Stimulated activated CD8-positive, alpha-beta memory T cell treated with anti-CD3 and anti-CD28 coated beads, Interleukin-4, amount 100 ng/mL, for 4 hours (primary cell): ENCODE measurements at places on chromosomes 7 and 10.

- no peak for DNase-seq
These were observed 303.7 kb downstream of the PRPF18 start for GRCh38 chr10:13890233-13891127.

- no peak for DNase-seq
These were observed 38.0 kb downstream of the RAB18 start for GRCh38 chr10:27541796-27542729.

GRCh38 chr7:21550821-21551531, 8.1 kb downstream of the DNAH11 start:
- no peak for DNase-seq

- no peak for DNase-seq
These were observed 91.0 kb upstream of the COL1A2 start for GRCh38 chr7:94303695-94304094.

- no peak for DNase-seq
These were observed 39.5 kb downstream of the XRCC2 start for GRCh38 chr7:152636441-152636840.

GRCh38 chr10:119805702-119806230, 66.9 kb downstream of the MCMBP start:
- DNase-seq, result no peak

DNA sequence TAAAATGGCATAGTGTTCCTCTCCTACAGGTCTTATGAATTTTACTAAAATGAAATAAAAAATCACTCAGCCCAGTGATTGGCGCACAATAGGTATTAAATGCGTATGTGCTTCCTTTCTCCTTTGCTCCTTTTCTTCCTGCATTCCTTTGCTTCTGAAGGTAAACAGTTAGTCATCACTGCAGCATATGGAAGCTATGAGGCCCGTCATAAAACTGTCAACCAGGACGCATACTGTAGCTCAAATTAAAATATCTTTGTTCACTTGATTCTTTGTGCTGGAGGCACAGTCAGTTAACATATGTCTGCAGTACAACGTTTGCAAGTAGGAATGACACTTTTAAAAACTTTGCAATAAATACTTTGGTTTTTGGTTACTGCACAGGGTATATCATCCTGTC, 374.7 kb downstream of the TCERG1L start:
- DNase-seq, result no peak

DNA sequence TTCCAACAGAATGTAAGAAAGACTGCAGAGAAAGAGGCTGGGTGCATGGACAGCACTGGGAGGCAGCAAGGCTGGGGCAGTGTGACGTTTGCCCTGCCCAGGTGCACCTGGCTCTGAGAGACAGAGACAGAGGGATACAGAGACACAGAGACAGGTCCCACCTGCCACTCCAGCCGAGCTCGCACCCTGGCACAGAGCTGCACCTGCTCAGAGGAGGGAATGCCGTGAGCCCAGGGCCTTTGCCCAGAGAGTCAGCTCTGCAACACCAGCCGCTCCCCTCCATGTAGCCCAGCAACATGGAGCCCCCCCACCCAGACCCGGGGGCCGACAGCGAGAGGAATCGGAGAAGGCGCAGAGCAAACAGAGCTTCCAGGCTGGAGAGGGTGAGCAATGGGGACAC, 35.3 kb upstream of the PROSER2 start:
- no peak for DNase-seq

DNA sequence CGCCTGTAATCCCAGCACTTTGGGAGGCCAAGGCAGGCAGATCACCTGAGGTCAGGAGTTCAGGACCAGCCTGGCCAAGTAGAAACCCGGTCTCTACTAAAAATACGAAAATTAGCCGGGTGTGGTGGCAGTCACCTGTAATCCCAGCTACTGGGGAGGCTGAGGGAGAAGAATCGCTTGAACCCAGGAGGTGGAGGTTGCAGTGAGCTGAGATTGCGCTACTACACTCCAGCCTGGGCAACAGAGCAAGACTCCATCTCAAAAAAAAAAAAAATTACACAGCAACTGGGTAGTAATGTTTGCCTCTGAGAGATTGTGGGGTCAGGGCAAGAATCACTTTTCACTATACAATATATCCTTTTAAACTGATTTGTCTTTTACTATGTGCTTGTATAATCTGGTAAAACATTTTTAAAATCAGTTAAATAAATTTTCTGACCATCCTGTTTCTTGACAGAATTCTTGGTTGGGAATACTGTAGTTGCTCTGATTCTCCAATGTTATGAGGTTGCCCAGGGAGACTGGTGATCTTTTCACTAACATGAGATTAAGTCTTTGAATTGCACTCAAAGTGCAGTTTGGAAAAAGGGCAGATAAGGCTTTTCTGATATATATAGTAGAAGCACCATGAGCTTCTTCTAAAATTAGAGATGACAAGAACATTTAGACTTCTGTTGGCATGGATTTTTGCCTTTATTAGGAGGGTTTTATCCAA, 1.5 kb downstream of the ENTPD7 start:
- DNase-seq, result no peak

DNA sequence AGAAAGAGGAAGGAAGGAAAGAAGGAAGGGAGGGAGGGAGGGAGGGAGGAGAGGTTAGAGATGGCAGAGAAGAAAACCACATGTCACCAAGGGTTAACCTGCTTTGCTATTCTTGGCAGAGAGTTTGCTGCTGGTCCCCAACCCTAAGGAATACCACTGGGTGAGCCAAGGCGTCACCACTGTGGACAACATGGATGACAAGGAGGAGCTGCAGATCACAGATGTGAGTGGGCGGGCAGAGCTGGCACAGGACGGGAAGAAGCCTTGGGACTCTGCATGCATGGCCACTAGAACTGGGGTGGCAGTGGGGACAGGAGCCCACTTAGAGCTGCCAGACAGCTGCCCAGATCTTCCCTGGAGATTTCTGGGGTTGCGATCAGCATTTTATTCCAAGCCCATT, 17.2 kb upstream of the MYH16 start:
- no peak for DNase-seq

- DNase-seq, result no peak
These were observed 3.1 kb downstream of the CPA1 start for GRCh38 chr7:130383187-130383980.

GRCh38 chr10:9470581-9470980, 1416.1 kb downstream of the GATA3 start:
- DNase-seq, result no peak

- no peak for DNase-seq
These were observed 355.9 kb upstream of the FZD8 start for GRCh38 chr10:35998026-35998425.

DNA sequence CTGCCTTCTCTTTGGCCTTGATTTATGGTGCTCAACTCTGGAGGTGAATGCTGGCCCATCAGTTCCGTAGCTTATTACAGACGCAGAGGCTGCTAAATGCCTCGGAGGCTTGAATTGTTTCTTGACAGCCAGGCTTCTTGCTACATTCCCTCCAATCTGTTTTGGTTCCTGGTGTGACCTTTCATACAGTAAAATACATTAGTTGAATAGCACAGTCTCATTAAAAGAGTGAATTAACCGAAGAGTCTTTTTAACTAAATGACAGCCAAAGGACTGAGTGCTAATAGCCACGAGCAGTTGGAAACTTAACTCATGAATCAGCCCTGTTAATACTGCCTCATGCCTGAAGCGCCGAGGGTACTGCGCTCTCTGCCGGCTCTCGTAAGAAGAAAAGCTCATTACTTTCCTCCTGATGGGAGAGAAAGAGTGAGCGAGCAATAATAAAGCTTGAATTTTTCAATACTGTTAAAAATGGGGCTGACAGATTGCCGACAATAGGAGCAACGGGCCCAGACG, 236.4 kb upstream of the GPR26 start:
- DNase-seq, result no peak

DNA sequence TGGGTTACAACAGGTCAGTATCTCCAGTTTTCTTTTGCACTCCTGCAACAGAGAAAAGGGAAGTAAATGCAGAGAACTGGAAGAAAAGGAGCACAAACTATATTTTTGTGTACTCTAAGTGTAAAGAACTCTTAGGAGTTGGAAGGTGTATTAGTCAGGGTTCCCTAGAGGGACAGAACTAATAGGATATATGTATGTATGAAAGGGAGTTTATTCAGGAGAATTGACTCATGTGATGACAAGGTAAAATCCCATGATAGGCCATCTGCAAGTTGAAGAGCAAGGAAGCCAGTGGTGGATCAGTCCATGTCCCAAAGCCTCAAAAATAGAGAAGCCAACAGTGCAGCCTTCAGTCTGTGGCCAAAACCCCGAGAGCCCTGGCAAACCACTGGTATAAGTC, 22.6 kb upstream of the RAB18 start:
- no peak for DNase-seq

GRCh38 chr10:125064681-125065492, 95.5 kb downstream of the CTBP2 start:
- DNase-seq, result no peak

DNA sequence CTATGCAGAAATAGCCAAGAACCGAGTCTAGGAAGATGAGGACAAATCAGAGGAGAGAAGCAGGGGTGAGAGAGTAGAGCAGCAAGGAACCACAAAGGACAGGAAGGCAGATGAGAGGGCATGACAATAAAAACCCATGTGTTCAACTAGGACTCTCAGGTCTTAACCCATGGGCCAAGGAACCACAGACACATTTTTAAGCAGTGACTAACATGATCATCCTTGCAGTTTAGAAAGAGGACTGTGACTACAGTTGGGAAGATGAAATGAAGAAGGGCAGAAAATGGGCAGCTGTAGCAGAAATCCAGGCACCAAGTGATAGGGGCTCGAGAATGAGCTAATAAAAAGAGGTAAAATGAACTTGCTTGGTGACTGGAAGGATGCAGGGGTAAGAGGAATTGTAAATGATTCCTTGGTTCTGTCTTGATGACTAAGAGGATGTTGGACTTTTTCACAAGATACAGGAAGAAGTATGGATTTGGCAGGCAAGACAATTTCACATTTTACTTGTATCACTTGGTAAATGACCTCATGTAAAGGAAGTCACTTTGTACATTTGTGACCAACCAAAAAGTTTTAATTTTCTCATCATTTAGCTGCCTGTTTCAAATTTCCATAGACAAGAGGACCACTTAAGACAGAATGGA, 22.8 kb downstream of the SGMS1 start:
- no peak for DNase-seq

- DNase-seq, result no peak
These were observed 557 bp downstream of the CYTH3 start for GRCh38 chr7:6271694-6272440.

- DNase-seq, result no peak
These were observed 4.2 kb upstream of the NT5C3A start for GRCh38 chr7:33066771-33067170.

DNA sequence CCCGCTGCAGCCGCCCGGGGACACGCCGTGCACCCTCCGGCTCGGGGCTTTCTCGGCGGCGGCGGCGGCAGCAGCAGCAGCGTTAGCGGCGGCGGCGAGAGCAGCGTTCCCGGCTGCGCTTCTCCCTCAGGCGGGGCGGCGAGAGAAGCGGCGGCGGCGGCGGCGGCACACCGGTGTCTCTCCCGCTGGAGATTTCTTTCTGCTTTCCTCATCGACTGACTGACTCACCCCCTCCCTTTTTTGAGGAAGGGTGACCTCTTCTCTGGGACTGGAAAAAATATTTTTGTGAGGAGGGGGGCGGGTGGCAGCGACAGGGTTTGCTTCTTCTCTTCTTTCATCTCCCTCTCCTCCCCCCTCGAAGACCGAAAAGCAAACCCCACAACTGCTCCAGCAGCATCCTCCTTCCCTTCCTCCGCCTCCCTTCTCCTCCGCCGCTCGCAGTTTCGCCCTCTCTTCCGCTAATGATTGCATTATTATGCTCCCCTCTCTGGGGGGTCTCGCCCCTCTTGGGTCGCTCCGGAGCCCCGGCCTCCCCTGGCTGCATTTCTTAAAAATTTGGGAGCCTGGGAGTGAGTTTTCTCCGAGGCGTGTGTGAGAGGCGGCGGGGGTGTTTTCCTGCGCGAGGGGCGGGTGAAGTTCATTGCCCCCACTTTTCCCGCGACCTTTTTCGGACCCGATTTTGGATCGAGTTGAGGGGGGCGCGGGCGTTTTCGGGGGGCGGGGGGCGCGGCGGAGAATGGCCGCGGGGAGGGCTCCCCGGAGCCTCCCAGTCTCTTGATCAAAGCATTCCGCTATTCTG, 411 bp downstream of the AUTS2 start:
- DNase-seq, result no peak

DNA sequence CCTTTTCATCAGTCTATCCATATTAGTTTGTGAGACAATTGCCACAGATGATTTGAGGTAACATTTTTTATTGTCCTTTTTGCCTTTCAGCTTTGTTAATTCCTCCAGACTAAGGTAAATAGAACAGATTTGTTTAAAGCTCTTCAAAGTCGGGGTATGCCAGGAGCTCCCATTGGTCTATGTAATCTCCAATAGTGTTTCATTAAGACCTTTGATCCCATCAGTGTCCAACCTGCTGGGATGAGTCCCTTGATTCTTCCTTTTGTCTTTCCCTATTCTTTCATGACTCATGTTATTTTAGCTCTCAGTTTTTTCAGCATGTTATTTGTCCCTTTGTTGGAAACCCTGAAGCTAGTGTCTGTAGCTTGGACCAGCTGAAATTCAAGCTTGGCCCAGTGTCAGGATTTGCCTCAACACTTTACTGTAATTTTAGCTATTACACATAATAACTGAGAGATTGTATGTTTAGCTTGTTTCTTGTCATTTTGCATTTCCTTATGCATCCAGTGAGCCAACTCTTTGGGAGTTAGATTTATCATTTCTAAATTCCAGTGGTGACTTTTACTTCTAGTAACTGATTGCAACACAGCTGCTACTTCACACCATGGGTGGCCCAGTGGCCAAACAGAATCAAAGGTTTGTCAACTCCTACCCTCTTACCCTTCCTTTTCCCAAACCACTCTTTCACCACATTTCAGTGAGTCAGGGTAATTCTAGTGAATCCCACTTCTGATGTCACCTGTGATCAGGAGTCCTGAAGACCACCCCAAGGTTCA, 15.3 kb downstream of the AGBL3 start:
- no peak for DNase-seq

- DNase-seq, result no peak
These were observed 18.7 kb upstream of the DDIT4 start for GRCh38 chr10:72254813-72255568.

DNA sequence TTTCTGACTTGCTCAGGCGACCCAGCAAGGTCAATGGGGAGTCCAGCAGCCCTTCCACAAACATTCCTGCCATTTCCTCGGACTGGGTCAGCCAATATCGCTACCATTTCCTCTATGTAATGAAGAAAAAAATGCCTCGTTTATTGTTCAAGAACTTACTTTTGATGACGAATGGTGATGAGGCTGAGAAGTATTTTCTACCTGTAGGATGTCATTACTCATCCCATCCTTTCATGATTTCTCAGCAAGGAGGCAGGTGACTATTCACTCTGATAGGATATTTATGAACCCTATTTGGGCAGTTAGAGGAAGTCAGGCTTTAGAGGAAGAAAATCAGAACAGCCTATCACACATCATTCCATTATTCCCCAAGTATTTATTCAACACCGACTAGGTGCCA, 178.6 kb downstream of the FANK1 start:
- DNase-seq, result no peak
